ENCODE measurements at places on chromosomes 2 and 18.

GRCh38 chr18:66329716-66330115, 274.2 kb downstream of the CDH19 start:
- no peak for DNase-seq

DNA sequence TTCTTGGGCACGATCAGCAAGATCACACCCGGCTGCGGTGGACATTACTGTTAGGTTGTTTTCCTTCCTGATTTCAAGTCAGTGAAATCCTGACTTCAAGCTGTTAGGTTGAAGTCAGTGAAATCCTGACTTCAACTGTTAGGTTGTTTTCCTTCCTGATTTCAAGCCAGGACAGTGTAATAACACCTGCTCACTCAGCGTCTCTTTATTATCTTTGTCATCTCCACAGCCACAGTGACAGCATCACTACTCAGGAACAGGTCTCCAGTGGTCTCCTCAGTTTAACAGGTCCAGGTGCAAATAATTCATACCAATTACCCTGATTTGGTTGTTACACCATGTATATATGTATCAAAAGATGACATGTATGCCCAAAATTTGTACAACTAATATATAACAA, 208.1 kb upstream of the REG3G start:
- DNase-seq: no peak

DNA sequence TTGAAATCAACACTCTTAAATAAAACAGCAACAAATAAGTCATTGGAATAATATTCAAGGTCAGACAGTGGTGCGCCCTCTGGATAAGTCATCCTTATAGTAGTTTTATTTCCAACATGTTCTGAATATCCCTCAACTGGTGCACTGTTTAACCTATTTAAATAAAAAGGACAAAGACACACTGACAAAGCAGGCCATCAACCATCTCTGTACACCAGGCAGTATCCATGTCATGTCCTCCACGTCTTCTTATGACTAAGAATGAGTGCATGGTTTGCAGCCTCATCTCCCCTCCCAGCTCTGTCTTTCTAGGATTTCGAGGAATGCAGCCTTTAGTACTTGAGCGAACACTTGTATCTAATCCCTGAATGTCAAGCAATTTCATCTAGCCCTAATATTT, 42.4 kb downstream of the ST3GAL5 start:
- DNase-seq: no peak

GRCh38 chr2:188984680-188985079, 10.5 kb downstream of the COL3A1 start:
- DNase-seq: no peak

- no peak for DNase-seq
These were observed 199.1 kb upstream of the NRXN1 start for GRCh38 chr2:51231071-51231470.

GRCh38 chr18:79770501-79770815, 27.3 kb upstream of the KCNG2 start:
- DNase-seq: no peak

DNA sequence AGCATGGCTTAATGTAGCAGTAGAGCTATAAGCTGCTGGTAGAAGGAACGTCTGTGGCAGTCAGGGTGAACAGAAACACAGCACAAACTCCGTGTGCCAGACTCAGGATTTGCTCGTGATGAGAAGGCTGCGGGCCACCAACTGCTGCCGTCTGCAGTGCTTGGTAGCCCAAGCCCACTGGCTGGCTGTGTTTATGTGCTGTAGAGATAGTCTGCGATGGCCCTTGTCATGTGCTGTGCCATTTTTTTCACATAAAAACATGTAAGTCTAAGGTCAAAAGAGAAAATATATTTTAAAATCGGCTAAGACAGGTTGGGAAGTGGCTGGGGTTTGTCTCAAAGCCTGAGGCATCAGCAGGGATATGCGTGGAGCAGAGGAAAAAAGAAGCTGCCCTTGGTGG, 78.7 kb downstream of the PRPF40A start:
- DNase-seq: no peak

DNA sequence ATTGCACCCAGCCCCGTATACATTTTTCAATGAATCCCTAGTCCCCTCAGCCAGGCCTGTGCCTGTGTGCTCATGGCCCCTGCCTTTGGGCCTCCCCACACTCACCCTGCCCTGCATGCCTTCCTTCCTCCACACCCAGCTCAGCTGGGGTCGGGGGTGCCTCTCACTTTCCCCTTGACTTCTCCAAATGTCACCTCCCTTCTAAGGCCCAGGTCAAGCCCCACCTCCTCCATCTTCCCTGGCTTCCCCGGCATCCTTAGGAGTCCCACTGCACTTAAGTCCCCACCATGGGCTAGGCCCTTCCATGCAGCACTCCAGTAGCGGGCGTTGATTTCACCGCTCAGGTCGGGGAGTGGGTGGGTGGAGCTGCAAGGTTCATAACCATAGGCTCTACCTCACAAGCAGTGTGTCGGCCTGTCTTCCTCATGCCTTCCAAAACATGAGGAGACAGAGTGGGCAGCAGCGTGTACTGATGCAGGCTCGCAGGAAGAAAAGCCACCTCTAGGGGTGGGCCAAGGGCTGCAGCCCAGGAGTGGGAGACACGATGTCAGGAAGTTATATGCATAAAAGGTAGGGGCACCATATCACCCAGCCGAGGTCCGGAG, 47.7 kb downstream of the DNMT3A start:
- DNase-seq: no peak

- no peak for DNase-seq
These were observed 23.2 kb upstream of the ZNF516 start for GRCh38 chr18:76518123-76518859.

DNA sequence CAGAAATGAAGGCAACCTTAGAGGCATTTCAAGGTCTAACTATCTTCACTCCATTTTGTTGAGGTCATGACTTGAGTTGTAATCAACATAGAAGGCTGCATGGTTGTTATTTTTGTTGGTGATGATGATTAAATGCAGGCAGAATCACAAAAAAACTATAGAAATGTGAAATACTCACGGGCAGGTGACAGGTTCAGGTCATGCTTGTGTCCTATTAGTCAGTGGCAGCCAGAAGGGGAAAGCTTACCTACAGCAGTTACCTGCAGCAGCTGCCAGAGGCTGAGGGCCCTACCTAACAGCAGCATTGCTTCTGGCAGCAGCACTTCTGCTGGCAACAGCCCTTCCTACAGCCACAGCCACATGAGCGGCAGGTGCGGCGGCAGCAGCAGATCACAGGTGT, 394 bp downstream of the SCYGR3 start:
- DNase-seq: no peak

DNA sequence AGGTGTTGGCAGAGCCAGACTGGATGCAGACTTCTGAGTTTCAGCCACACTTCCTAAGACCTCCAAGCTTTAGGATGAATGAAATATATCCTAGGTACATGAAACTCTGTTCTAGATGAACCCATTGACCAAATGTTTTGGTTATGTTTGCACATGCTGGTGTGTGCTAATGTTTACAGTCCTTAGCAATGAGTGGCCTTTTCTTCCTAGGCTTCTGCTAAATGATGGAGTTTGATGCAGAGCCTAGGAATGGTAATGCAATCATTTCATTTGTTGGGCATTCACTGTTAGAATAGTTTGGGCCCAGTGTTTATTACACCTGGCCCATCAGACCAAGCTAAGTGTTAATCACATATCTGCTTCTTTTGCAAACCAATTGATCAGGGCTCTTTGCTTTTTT, 464.7 kb downstream of the MEIS1 start:
- no peak for DNase-seq

DNA sequence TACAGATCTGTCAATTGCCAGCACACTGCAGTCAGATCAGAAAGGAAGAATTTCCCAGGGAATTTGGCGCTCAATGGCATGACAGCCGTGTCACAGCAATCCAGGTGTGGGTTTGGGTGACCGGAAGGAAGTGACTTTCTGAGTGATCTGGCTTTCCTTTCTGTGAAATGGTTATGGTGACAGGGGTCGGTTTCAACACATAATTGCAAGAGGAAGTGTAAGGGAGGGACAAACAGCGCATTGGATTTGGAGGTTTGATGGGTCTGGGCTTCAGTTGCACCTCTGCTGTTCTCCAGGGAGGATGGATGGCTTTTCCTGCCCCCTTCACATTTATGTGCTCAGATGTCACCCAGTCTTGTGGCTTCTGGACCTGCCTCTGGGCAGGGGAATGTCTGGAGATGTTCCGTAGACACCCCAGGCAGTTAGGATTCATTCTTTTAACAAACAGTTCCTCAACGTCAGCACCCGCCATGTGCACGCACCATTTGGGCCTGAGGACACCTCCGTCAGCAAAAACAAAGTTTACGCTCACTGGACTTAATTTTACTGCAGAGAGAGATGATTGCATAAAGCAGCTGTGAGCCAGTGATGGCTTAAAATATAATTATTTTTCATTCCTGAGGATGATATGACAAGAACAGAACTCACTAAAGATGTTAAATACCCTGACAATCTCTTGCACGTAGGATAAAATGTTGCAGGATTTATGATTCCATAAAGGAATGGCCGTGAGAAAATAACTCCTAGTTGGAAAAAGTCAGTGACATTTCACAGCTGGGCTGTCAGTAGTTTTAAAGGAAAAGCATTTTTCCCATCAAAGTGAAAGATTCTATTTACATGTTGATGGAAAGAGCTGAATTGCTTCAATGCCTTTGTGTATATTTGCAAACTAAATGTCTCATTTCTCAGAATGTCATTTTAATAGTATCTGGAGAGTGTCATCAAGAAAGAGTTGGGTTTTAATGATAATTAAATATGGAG, 36.9 kb downstream of the MBP start:
- no peak for DNase-seq

DNA sequence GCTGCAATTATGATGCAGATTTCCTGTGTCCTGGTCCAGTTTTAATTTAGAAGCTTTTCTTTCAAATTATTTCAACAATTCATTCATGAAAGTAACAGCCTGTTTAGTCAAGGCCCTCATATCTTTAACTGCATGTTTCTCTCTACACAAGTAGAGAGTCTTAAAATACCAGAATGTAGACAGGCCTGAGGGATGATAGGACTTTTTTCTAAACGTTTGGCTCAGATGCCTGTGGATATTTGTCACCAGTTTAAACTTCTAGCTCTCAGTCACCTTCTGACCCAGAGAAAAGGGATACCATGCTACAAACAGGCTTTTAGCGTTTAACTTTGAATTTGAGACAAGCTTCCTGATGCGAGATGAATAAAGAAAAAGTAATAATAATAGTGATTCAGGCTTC, 15.7 kb downstream of the COL5A2 start:
- no peak for DNase-seq

DNA sequence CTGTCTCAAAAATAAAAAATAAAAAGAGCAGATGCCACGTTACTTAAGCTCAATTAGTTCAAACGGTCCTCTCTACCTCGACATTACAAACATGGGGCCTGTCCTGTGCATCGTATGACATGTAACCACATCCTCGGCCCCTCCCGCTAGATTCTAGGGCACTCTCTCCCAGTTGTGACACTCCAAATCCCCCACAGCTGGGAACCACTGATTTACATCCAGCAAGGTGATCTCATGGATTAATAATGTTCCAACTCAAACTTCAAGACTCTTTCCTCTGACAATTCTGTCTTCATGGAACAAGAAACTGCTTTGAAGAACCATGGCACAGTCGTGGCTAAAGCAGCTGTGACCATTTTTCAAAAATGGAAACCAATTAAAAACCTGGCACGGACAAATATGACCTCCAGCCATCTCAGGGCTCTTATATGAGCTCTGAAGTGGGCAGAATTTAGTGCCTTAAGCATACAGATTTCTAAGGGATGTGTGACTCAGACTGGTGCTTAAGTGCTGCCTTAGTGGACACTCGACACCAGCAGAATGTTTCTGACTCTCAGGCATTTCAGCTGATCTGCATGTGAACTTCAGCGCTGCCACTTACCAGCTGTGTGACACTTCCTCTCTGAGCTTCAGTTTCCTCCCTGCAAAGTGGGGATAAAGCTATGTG, 31.7 kb upstream of the ASAP2 start:
- DNase-seq: no peak

DNA sequence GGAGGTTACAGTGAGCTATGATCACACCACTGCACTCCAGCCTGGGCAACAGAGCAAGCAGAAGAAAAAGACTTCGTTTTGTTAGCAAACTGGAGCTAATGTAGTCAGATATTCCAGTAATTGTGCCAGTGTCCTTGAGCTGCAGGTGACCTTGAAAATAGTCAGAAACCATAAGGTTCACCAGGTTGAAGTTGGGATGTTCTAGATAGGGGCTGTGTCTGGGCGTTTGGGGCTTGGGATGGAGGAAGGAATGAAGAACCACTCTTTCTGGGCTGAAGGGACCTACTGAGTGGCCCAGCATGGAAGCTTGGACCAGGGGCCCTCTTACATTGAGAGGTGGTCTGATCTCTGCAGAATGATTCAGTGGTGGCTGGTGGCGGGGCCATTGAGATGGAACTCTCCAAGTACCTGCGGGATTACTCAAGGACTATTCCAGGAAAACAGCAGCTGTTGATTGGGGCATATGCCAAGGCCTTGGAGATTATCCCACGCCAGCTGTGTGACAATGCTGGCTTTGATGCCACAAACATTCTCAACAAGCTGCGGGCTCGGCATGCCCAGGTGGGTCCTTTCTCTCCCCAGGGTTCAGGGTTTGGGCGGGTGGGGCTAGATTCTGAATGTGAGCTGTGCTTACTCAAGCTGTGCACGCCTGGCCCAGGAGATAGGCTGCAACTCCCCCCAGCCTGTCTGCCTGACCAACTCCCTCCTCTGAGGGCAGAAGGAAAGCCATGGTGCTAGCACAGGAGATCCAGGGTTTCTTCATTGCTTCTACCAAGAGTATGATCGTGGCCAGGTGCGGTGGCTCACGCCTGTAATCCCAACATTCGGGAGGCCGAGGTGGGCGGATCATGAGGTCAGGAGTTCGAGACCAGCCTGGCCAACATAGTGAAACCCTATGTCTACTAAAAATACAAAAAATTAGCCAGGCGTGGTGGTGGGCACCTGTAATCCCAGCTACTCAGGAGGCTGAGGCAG, 17.1 kb downstream of the CCT7 start:
- no peak for DNase-seq

DNA sequence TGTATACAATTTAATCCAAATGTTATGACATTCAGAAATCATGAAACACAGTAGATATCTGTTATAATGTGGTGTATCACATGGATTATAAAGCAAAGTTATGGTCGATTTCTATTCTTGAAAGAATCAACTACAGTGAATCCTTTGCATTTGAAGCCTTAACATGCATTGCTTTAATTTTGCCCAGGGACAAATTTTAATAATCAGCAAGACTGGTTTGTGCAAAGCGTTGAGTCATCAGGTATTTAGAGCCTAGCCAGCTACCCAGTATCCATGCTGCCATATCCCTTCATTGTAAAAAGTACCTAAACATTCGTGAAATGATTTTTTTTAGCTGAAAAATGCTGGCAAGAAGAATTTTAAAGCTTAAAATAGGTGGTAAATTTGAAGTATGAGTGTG, 8.9 kb upstream of the SPDYA start:
- no peak for DNase-seq

GRCh38 chr2:210477496-210477895, 937 bp upstream of the LANCL1 start:
- no peak for DNase-seq

DNA sequence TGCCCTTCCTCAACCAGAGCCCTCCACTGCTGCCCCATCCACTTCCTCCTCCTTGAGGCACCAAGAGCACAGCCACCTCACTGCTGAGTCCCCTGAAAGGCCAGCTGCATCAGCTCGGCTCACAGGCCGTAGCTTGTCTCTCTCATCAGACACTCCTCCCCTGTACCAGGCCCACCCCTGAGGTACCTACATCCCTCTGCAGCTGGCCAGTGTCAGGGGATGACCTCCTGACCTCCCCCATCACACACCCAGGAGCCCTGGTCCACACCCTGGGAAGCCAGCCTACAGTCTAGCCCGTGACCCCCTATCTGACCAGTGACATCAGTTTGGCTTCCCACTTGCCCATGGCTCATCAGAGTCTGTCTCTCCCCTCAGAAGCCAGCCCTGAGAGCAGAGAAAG, 205.6 kb downstream of the TNS1 start:
- no peak for DNase-seq

GRCh38 chr2:105866216-105867185, 121.8 kb downstream of the NCK2 start:
- no peak for DNase-seq
